NCI-H2081 treated with DMSO at 0.1 percent for 48 hours (cell line): ENCODE measurements at places on chromosomes 1 and 21.

GRCh38 chr1:206128196-206128595, 11.0 kb upstream of the AVPR1B start:
- no peak for DNase-seq

- DNase-seq, result no peak
Observed at GRCh38 chr1:89635825-89636815, 3.2 kb downstream of the LRRC8C start.

- DNase-seq, result no peak
Observed at GRCh38 chr21:34559089-34559631, 47.1 kb upstream of the KCNE1 start.

DNA sequence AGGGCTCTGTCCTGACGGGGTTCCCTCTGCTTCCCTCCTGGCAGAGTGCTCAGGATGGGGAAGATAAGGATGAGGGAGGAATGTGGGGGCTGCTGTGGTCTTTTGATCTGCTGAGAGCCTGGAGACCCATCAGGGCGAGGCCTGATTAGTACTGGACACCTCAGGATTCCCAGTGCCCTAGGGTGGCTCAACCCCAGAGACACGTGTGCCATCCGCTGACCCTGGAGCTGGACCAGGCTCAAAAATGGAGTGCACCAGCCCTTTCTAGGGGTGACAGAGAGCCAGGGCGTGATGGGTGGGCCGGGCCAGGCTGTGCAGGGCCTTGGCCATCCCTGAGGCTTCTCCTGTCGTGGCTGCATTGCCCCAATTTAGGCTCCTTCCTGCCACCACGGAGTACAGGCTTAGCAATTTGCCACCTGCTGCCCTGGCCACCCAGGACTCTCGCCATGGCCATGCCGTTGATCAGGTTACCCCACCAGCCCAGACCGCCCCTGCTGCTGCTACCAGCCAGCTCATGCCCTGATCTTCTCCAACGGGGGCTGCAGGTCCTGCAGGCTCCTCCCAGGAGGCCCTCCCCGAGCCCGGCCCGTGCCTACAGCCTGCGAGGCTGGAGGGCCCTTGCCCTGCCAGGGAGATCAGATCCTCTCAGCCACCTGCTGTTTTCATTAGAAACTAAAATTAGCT, 9.5 kb downstream of the WNT4 start:
- no peak for DNase-seq

DNA sequence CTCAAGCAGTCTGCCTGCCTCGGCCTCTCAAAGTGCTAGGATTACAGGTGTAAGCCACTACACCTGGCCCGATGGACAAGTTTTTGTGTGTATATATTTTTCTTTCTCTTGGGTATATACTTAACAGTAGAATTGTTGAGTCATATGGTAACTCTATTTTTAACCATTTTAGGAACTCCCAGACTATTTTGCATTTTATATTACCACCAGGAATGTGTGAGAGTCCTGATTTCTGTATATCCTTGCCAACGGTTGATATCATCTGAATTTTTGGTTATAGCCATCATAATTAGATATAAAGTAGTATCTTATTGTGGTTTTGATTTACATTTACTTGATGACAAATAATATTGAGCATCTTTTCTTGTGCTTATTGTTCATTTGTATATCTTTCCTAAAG, 20.7 kb downstream of the FNBP1L start:
- no peak for DNase-seq

GRCh38 chr1:192067360-192067759, 90.9 kb upstream of the RGS18 start:
- no peak for DNase-seq

- no peak for DNase-seq
Observed at GRCh38 chr1:116012716-116013115, 36.4 kb downstream of the SLC22A15 start.

DNA sequence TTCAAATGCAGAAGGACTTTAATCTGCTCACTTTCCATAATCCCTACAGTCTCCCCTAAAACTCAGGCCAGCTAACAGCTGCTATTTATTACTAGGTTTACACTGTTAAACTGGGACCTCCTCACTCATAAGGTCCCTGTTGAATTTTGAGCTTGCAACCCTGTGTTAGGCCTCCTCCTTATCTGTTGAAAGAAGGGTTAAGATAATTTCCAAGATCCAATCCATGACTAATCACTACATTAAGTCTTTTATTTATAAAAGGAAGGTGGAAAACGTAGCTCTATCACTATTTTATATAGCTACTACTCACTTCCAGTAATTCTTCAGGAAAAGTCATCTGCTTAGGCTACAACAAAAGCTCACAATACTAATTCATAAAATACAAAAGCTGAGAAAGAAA, 79.5 kb downstream of the EVI5 start:
- no peak for DNase-seq

GRCh38 chr1:51241119-51241518, 5.0 kb downstream of the RNF11 start:
- no peak for DNase-seq

- DNase-seq, result peak; percentile 10
Observed at GRCh38 chr1:193406901-193407300, 220.5 kb upstream of the B3GALT2 start.
